ENCODE measurements at places on chromosomes 7 and 10.
A peak's percentile ranks its signal among the peaks of the same experiment; 100 is the strongest.

DNA sequence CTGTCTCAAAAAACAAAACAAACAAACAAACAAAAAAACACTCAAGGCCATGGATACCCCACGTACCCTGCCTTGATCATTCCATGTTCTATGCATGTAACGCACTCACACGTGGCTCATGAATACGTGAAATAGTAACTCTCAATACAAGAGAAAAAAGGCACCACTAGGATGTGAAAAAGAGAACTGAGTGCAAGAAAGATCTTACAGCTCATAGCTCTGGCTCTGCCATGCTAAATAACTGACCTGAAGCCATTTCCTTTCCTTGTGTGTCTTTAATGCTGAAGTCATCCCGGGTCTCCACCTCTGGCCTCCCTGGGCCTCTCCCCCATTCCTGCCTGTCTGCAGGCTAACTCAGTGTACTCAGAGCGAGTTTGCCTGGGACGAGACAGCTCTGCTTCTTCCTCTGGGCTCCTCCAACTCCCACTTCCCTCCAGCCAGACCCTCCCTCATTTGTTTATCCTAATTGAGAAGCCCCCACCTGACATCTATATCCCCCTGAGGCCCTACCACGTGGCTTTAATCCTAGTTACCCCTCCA, 117.3 kb downstream of the PRPF18 start:
- no peak for DNase-seq

DNA sequence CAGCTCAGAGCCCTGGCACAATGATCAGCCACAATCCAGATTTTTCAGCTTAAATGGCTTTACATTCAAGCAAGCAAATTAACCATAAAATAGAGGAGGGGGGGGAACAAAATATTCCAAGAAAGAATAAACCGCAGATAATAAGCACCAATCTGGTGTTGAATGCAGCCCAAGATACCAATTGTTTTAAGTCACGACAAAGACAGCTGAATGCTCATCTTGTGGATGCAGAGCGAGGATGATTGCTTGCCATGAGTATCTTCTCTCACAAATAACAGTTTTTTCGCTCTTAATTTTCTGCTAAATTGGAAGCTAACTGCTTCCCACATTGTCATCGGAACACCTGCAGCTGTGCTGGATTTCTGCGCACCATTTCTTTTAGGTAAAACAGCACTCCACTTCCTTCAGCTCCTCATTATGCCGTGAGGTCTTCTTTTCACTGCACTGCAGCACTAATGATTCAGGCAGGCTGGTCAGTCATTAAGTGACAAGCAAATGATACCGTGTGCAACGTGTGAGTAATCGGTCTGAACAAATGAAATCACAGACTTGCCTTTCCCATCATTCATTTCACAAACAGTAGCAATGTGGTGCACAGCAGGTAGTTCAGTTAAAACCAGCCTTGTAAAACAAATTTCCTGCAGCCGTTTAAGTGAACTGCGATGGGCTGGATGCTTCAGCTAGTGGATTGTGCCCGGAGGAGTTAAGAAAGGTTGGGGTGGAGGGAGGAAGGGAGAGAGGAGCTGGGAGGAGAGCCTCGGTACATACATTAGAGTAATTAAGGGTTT, 106.4 kb upstream of the CDCA7L start:
- DNase-seq: no peak

- DNase-seq: no peak
Measured at GRCh38 chr7:137611606-137612005, 235.2 kb downstream of the DGKI start.

DNA sequence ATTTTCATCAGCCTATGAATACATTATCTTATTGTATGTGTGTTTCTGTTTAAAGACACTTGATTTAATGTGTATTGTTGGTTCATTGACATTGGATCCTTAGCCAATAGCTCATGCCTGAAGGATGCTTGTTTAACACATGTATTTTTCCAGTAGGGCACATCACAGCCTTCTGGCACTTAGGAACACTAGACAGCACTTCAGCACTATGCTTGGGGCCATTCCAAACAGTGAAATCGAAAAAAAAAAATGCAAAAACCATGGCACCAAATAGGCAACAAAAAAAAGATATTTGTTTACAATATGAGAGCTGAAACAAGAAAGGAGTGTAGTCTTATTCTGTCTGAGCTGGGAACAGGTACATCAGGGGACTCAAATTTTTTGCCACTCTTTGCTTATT, 262.8 kb downstream of the SLC25A13 start:
- DNase-seq: no peak

DNA sequence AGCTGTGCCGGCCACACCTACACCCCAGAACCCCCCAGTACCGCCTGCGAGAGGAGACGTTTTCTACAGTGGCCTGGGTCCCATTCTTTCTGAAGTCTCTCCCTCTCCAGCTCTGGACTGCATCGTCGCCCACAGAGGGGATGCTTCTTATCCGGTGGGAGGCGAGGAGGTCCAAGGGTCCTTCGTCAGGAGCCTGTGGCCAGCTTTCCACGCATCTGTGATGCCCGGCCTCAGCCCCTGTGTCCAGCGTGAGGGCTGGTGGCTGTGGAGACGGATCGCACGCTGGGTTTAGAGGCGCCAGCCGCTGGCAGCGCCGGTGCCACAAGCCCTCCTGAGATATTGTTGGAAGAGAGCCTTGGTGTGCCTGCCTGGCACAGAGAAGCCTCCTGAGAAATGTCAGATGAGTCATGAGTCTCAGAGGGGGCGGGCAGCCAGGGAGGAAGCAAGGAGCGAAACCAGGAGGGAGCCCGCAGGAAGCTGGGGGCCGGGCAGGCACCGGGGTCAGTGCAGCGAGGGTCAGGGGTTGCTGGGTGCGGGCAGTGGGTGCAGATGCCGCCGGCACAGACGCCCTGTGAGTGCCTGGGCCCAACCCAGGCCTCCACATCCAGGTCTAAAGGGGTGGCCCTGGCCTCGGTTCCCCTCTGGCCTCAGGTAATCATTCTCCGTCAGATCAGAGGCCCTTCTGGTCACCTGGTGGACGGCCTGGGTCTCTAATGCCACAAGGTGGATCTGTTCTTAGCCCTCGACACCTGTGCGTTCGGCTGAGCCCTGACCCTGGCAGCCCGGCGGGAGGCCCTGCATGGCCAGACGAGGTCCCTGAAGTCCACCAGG, 86.0 kb upstream of the DIP2C start:
- DNase-seq: peak; percentile 68

DNA sequence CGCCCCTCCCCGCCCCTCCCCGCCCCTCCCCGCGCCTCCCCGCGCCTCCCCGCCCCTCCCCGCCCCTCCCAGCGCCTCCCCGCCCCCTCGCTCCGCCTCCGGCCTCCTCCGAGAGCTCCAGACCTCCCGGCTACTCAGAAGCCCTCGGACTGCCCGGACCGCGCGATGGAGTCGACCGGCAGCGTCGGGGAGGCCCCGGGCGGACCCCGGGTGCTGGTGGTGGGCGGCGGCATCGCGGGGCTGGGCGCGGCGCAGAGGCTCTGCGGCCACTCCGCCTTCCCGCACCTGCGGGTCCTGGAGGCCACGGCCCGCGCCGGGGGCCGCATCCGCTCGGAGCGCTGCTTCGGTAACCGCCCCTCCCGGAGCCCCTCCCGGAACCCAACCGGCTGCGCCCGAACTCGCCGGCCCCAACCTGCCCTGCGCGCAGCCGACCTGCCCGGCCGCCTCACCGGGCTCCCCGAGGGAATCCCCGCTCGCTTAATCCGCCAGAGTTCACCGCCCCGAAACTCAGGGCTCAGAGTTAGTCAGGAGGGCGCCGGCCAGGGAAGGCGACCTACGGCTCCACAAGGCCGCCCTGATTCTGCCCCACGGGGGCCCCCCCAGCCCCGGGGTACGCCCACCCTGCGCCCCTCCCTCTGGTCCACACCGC, at the start of gene PAOX:
Gene PAOX (plus strand): TSS at position 111 of the 649 bp plus-strand sequence. CDS start 55 bp downstream, at position 166.
- DNase-seq: no peak

- DNase-seq: no peak
Measured at GRCh38 chr7:29229066-29229465, 34.5 kb downstream of the CHN2 start.

GRCh38 chr7:26390016-26390415, 98.4 kb downstream of the SNX10 start:
- no peak for DNase-seq

GRCh38 chr10:119306514-119306951, 99.2 kb downstream of the GRK5 start:
- DNase-seq: peak; percentile 88

GRCh38 chr10:70255329-70256299, 22.4 kb upstream of the PPA1 start:
- no peak for DNase-seq

GRCh38 chr10:37456456-37456855, 331.1 kb downstream of the ANKRD30A start:
- no peak for DNase-seq

GRCh38 chr10:100469756-100470155, 6.9 kb downstream of the WNT8B start:
- no peak for DNase-seq

DNA sequence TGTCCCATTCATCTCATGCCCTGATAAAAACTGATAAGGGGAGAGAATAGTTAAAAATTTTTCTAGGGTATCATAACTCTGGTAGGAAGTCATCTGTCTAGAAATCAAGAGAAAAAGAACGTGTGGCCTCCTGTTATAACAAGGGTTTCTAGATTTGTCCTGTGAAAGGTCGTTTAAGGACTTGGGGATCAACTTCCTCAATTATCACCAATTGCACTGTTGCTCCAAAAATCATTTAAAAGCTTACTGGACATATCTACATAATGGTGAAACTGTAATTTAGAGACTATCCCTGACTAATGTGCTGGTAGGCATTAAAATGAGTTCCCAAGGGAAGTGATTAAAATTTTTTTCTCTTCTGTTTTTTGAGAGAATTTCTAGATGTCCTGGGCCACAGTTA, 58.2 kb downstream of the GPR141 start:
- DNase-seq: peak; percentile 75

DNA sequence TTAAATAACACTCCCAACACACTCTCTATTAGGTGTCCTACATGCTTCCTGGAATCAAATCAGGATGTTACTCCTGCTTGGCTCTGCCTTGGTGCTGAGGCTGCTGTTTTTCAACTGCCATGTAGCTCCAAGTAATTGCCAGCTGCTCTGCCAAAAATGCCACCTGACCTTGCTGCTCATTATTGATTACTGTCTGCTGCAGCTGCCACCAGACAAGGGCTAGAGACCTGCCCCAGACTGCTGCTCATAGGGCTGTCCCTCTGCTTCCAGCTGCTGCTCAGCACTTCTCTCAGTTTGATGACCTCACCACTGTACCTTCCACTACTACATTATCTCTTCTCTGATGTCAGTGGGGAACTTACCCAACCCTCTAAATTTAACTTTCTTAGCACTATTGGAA, 102.5 kb downstream of the PCLO start:
- DNase-seq: no peak

DNA sequence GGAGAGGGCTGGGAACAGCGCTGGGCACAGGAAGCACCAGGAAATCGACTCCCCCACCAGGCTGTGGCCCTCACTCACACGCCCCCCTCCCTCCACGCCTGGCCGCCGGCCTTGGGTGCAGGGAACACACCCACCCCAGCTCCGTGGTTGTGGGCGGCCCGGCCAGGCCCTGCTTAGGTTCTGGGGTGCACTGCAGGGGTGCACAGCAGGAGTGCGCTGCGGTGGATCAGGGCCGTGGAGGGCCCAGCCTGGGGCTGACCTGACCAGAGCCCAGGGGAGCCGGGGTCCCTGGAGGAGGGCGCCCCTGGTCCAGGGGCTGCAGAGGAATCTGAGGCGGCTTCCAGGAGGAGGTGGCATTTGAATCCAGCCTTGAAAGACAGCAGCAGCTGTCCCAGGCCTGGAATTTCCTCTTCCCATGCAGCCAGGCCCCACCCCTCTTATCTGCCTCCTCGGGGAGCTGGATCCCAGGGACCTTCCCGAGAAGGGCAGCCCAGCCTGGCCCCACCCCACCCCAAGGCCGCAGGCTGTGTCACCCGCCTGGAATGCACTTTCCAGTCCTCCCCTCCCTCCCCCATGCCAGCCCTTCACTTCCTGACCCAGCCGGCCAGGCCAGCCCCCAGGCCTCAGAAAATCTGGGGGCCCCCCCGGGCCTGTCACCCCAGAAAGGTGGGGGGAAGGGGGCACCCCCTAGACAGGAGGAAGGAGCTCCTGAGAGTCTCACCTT, 18.4 kb upstream of the PDGFA start:
- DNase-seq: no peak

DNA sequence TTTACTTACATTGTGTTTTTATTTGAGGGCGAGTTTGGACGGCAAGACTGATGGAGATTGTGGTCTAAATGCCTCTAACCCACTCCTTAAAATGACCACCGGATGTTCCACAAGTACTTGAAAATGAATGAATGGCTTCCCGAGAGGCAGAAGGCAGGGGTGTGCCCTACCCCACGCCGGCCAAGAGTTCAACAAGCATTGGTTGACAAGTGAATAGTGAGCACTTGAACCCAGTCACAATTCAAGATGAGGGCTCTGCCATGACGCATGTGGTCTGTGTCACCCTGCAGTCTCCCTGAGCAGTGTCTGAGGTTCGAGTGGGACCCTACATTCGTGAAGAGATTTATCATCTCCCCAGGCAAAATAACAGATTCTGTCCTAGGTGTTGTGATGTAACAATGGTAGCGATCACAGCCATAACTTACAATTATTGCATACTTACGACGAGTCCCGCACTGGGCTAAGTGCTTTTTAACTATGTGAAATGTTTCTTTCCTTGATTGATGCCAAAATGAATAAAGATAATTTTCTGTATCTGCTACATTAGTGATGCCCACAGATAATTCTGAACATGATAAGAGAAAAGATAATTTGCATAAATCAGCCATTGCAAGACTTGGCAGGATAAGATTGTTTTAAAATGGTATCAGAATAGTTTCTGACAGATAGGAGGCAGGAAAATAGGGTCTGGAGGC, 305.4 kb downstream of the WDR37 start:
- DNase-seq: no peak

DNA sequence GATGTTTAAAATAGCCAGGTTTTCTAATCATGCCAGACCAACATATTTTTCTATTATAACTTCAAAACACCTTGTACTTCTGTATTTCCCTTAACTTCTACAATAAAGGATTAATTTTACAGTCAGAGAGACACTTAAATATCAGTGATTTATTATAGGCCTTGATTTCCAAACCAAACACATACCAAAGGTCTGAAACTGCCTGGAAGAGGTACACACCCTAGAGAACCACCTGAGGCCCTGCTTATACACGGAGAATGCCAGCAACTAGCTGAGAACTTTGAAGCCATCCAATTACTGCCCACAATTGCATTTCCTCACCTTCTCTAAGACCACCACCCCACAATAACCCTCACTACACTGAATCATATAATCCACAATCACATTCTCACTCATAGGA, 4.9 kb downstream of the CCDC6 start:
- no peak for DNase-seq

DNA sequence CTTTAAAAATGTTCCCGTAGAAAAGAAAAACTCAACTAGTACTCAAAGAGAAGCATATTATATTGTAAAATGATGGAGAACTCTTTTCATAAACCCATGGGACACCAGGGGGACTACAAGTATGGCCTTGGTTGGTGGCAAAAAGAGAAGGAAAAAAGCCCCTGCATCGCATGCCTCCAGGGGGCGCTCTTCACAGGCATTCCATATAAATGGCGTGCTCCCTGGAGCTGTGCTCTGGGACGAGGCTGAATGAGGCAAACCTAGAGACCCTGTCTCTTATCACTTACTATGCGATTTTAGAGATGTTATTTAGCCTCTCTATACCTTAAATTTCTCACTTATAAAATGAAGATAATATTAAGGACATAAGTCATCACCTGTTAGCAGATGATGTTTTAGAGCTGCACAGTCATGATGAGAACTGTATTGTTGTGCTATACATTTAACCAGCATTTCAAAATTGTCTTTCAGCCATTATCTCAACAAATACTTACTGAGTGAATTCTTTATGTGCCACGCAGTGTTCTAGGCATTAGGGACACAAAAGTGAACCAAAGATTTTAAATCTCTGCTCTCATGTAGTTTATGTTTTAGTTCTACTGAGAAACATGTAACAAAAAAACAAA, 105.8 kb downstream of the ARHGAP21 start:
- DNase-seq: peak; percentile 82

GRCh38 chr7:36280840-36281812, 108.5 kb upstream of the ANLN start:
- no peak for DNase-seq

Data from Kasumi-1 (cell line).